Vagina (tissue), 2 donors: ENCODE measurements at places on chromosomes 5 and 9.

DNA sequence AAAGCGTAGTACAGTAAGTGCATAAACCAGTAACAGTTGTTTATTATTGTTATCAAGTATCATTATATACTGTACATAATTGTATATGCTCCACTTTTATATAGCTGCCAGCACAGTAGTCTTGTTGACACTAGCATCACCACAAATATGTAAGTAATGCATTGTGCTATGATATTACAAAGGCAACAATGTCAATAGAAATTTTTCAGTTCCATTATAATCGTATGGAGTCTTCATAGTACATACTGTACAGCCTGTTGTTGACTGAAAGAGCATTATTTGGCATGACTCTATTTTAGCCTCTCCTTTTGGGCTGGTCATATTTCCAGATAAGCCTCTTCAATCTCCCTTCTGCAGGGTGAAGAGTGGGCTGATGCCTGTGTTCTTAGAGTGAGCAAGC is 40.4 kb downstream of the CFAP95 start:
- no peak overlapping the region for H3K4me3 ChIP-seq
- H3K27me3 ChIP-seq: no peaks in the 10 kb centered on the region
- DNase-seq: no peak
- no peaks in the 10 kb centered on the region for H3K4me1 ChIP-seq
- H3K36me3 ChIP-seq: no peaks in the 10 kb centered on the region
- no peak overlapping the region for H3K27ac ChIP-seq

DNA sequence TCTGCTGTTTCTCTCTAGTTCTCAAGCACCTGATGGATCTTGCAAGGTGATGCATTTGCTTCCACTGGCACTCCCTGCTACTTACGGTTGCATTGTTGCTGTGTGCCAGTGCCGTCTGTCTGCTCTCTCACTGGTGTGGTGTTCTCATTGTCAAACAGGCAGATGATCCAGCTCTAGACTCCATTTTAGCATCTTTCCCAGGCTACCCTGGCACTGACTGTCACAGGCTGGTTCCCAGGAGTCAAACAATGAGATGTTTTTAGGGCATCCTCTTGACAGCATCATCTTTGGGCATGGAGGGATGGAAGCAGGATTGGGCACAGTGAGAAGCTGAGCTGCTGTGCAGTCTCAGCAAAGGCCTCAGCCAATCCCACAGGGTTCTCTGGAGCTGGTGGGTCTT is 12.9 kb downstream of the MTRR start:
- DNase-seq: no peak
- no peak overlapping the region for H3K27ac ChIP-seq
- H3K4me3 ChIP-seq: no peak overlapping the region
- no peaks in the 10 kb centered on the region for H3K27me3 ChIP-seq
- no peaks in the 10 kb centered on the region for H3K4me1 ChIP-seq

GRCh38 chr5:78600687-78601414 is 47.7 kb downstream of the LHFPL2 start:
- no peaks in the 10 kb centered on the region for H3K36me3 ChIP-seq
- no peak for DNase-seq
- H3K4me1 ChIP-seq: peaks cover 23% of the 10 kb centered on the region
- H3K27ac ChIP-seq: no peak overlapping the region
- no peak overlapping the region for H3K4me3 ChIP-seq

DNA sequence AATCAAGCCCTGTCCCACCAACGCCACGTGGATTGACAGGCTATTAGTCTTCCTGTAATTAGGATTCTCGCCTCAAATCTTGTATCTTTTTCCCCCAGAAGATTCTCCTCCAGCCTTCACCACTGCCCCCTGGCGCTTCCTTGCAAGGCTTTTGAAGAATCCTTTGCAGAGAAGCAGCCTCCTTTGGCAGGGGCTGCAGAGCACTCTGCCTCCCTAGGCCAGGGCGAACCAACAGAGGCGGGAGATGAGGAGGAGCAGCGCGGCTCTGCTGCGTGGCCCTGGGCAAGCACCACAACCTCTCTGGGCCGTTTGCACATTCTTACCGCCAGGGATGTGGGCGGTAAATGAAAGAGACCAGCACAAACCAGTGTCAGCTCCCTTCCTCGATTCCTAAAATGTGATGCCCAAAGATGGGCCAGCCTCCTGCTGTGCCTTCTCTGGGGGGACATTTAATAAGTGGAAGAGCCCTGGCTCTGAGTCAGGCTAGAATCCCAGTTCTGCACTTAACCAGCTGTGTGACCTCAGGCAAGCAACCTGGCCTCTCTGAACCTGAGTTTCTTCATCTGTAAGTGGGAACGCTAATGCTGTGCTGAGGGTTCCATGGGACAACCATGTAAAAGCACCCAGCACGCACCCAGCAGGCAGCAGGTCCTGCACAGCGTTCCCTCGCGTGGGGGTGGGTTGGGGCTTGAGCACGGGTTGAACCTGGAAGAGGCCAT is 128.6 kb downstream of the KCNIP1 start:
- peaks cover 24% of the 10 kb centered on the region for H3K4me1 ChIP-seq
- H3K27me3 ChIP-seq: no peaks in the 10 kb centered on the region
- H3K4me3 ChIP-seq: peak overlapping the region; percentile 32
- H3K27ac ChIP-seq: peak overlapping the region; percentile 77
- no peaks in the 10 kb centered on the region for H3K36me3 ChIP-seq
